ENCODE measurements at places on chromosomes 11 and 22. TPM values are rescaled to one million over a fixed set of nuclear protein-coding genes. Genes with fewer than 3 reads are reported as not detected.

DNA sequence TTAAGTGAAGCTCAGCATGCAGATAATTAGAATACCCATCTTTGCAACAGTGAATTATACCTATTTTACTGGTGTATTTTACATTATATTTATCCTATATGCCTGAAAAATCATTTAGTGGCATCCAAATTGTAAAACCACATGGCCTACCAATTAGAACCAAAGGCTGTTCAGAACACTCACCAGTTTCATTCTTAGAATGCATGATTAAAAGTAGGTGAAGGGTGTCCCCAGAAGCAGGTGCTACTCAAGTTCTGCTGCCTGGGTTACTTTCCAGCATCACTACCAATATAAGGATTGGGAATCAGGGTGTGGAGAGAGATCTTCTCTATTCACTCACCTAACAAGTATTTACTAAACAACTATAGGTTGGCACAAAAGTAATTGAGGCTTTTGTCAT is 103.3 kb downstream of the SGSM3 start:
- no peak for DNase-seq

GRCh38 chr11:18313965-18314763 is 7.8 kb downstream of the HPS5 start:
- DNase-seq: no peak

Gene BCO2
- total RNA-seq: 3.7 TPM

Gene ELMOD1
- not detected for total RNA-seq

DNA sequence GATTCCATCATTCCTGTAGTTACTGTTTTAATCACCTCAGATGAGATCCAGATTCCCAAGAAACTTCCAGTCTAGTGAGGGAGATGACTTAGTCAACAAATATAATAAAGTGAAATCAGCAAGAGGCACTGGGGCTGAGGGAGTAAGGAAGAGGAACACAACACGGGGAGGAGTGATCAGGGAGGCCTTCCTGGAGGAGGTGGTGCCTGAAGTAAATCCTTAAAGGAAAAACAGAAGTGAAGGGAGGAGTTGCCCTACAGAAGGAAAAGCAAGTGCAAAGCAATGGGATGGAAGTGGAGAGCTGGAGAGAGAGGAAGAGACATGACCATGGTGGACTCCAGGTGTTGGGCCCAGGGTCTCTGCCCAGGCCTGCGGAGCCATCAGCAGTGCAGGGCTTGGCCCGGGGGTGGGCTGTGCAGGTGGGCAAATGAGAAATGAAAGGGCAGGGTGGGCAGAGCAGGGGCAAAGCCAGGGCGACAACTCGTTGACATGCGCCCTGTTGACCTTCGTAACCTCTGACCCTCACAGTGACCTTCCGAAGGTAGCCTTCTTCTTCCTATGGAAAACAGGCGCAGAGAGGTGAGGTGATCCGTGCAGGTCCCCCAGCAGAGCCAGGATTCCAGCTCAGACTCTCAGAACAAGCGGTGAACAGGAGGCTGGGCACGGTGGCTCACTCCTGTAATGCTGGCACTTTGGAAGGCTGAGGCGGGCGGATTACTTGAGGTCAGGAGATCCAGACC is 12.1 kb upstream of the PPARA start:
- no peak for DNase-seq

DNA sequence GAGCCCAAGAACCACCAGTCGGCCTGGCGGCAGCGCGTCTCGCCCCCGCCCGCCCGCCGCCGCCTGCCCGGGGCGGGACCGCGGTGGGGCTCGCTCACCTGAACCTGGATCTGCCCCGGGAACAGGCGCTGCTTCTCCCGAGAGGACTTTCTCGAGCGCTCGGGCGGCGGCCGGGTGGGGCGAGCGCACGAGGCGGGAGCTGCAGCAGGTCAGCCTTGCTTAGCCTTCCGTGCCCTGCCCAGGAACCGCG is 133 bp downstream of the MYH9 start:
- DNase-seq: no peak

DNA sequence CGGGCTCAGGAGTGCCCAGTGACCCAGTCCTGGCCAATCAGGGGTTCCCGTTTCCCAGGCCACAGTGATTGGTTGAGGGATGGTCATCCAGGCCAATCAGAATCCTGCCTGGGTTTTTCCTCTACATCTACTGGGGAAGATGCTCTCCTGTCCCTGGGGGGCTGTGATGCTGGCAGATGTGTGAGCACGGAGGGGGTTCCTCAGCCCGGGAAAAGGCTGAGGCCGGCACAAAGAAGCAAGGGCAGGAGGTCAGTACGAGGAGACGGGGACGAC is 171.2 kb downstream of the CTTN start:
- peak; percentile 22 for DNase-seq

- DNase-seq: no peak
These were observed 710.8 kb downstream of the OPCML start for GRCh38 chr11:132821499-132821898.

Gene OR10A2
- total RNA-seq: 0.06 TPM

Gene CRYBA4
- total RNA-seq: not detected

Gene LRRN4CL
- total RNA-seq: 11.5 TPM

Gene PYGM
- 2.8 TPM for total RNA-seq

Gene KRTAP5-10
- not detected for total RNA-seq

Gene MAPK8IP2
- 0.63 TPM for total RNA-seq

DNA sequence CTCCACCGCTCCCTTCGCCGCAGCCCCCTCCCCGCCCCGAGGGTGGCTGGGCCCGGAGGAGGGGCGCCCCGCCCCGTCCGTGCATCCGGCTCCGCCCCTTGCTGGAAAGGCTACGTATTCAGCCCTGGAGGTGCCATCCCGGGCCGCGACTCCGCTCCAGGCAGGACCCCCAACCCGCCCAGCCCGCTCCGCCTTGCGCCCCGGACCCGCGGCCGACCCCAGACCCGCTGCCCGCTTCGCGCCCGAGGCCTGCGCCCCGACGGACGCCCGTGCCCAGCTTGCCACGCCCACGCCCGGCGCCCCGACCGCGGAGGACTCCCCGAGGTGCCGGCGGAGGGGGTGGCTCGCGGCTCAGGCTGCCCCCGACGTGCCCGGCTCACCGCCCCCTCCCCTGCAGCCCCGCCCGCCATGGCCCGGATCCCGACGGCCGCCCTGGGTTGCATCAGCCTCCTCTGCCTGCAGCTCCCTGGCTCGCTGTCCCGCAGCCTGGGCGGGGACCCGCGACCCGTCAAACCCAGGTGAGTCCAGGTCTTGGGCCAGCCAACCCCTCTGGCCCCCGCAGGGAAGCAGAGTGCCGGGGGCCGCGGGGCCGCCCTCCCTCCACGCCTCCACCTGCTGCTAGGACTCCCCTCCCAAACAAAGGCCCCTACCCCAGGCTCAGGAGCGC is at the start of gene ADM2:
TSS of gene ADM2 (plus strand) at position 104 of the 667 bp plus-strand sequence. CDS start at position 409, 305 bp downstream.
- peak; percentile 79 for DNase-seq

GRCh38 chr11:113334183-113334582 is 19.8 kb downstream of the TTC12 start:
- DNase-seq: no peak

DNA sequence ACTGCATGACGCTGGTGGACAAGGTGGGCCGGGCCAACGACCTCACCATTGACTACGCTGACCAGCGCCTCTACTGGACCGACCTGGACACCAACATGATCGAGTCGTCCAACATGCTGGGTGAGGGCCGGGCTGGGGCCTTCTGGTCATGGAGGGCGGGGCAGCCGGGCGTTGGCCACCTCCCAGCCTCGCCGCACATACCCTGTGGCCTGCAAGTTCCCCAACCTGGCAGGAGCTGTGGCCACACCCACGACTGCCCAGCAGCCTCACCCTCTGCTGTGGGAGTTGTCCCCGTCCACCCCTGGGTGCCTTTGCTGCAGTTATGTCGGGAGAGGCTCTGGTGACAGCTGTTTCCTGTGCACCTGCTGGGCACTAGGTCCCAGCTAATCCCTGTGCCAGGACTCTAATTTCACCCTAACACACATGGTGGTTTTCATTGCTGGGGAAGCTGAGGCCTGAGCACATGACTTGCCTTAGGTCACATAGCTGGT is 49.0 kb upstream of the PPP6R3 start:
- peak; percentile 91 for DNase-seq

DNA sequence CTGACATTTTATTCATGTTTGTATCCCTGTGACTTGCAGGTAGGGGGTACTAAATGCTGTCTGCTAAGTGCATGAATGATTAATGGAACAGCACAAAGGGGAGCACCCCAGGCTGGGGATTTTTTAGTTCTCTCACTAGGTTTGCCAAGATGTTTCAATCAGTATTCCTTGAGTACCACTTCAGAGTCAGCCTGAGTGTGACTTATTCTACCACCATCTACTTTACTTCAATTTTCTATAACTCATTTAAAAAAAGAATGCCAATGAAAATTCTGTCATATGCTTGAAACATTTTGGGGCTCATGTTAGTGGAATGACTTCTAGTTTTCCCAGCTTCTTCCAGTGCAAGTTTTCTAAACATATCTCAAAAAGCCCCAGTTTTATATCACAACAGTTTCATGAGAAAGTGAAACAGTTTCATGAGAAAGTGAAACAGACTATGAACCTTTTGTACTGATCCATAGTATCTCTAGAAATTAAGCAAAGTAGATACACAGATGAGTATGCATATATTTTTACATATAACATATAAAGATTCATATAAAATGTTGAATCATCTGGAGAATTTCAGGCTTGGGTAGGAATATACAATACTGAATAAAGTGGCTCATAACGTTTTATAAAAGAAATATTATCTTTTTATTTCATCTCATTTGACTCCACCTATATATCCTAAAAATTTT is 252.4 kb downstream of the GRM5 start:
- no peak for DNase-seq

GRCh38 chr11:95764267-95764898 is 25.2 kb downstream of the FAM76B start:
- no peak for DNase-seq
